ENCODE measurements at places on chromosomes 11 and 22.

GRCh38 chr11:16239141-16240105, 116.9 kb downstream of the SOX6 start:
- no peak for DNase-seq

DNA sequence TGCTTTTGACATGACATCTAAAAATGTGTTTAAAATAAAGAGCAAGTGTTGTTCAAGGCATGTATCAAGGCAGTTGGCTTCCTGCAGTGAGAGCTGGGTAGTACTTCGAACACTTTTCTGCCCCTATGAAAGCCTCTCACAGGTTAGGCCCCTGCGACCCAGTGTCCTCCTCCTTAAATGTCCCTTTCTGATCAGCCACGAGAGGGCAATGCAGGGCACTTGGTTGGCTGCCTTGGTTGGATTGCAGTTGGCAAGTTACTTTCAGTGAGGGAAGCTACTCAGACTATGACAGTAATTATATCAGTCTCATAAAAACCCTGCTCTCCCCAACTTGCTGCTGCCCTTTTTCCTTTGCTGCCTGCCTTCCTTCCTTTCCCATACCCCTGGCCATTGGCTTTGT, 743.8 kb downstream of the NTM start:
- no peak for DNase-seq

- DNase-seq, result no peak
Measured at GRCh38 chr11:84812471-84812969, 814.6 kb downstream of the DLG2 start.

DNA sequence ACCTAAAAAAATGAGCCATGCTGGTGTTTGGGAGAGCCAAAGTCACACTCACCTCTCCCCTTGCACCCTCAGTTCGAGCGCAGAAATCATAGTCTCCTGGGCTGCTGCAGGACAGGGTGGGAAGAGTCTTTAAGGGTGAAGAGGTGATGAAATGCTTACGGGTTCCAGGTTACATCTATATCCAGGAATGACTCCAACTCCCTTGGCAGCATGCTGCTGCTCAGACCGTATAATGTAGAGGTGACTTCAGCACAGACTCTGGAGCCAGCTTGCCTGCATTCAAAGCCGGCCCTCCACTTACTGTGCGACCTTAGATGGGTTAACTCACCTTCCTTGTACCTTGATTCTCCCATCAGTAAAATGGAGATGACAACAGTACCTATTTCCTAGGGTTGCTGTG, 17.3 kb upstream of the PKNOX2 start:
- DNase-seq, result no peak

- DNase-seq, result no peak
Measured at GRCh38 chr11:45423036-45423435, 136.9 kb upstream of the SYT13 start.

DNA sequence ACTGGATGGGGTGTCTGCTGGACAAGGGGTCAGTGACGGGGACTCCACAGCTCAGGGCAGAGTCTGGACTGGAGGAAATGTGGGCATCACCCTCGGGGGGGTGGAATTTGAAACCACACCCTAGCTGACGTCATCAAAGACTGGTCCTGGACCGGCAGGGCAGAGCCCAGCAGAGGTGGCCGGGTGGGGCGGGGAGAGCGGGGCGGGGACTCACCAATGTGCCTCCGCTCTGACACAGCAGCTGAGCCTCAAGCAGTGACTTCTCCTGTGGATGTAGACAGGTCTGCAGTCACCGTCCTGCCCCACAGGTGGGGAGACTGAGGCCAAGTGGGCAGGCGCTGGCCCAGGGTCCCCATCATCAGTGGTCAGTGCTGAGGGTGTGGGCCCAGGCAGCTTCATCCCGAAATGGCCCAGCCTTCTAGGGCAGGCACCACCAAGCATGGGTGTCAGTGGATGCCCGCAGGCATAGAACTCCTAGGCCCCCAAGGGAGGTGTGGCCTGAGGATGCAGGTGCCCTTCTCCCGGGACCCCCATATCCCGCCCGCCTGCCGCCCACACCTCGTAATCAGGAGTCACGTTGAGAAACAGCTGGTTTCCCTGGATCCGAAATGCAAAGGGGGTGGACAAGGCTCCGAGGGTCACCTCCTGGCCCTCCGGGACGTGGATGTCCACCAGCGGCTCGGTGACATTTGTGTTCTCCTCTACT, 603 bp downstream of the CDHR5 start:
- DNase-seq, result no peak

- no peak for DNase-seq
Measured at GRCh38 chr11:76577921-76578653, 92.5 kb downstream of the LRRC32 start.

- no peak for DNase-seq
Measured at GRCh38 chr22:43014316-43014868, 557 bp downstream of the PACSIN2 start.

GRCh38 chr11:115961159-115962003, 457.2 kb upstream of the CADM1 start:
- no peak for DNase-seq

DNA sequence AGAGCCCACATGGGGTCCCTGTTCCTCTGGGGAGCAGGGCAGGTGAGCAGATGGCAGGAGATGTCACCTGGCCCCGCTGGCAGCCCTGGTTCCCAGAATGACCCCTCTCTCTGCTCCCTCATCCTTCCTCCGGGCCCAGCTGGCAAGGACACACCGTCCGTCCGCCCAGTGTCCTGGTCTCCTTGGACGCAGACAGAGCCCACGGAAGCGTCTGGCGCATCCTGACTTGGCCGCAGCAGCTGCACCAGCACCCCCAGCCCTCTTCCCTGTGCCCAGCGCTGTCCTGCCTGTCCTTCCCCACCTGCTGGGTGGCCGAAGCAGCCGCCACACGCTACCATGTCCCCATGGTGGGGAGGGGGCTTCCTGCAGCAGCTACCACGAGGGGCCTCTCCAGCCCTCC, 9.6 kb upstream of the CABP7 start:
- no peak for DNase-seq

GRCh38 chr11:3836903-3837302, 3.9 kb downstream of the RHOG start:
- DNase-seq, result no peak

DNA sequence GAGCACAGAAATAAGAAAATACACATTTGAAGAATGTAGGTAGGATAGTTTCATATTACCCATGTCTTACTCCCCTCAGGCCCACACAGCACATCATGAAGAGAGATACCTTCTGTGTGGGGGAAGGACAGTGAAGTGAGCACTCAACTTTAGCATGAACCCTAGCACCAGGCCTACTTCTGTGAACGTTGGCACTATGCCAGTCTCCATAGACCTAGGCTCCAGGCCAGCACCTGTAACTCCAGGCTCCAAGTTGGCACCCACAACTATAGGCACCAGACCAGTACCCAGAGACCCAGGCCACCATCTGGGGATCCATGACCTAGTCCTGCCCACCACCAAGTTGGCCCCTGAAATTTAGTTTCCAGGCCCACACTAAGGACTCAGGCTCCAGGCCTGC, 410.9 kb downstream of the INSC start:
- no peak for DNase-seq

Measured in suprapubic skin (tissue), 4 donors.